ENCODE measurements at places on chromosomes 5 and 9.
A peak's percentile ranks its signal among the peaks of the same experiment; 100 is the strongest.

DNA sequence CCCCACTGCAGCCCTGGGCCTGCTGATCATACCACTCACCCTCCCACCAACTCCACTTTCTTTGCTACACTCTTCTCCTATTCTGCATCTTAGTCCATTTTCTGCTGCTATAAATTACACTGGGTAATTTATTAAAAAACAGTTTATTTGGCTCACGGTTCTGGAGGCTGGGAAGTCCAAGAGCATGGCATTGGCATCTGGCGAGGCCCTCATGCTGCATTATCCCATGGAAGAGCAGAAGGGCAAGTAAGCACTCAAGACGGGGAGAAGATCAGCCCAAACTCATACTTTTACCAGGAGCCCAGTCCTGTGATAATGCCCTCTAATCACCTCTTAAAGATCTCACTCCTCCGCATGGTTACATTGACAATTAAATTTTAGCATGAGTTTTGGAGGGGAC, 9.4 kb downstream of the GLIPR2 start:
- no peak for DNase-seq

- no peak for DNase-seq
Observed at GRCh38 chr5:540071-540905, 16.0 kb upstream of the SLC9A3 start.

GRCh38 chr9:23941051-23941450, 115.0 kb upstream of the ELAVL2 start:
- DNase-seq = no peak

DNA sequence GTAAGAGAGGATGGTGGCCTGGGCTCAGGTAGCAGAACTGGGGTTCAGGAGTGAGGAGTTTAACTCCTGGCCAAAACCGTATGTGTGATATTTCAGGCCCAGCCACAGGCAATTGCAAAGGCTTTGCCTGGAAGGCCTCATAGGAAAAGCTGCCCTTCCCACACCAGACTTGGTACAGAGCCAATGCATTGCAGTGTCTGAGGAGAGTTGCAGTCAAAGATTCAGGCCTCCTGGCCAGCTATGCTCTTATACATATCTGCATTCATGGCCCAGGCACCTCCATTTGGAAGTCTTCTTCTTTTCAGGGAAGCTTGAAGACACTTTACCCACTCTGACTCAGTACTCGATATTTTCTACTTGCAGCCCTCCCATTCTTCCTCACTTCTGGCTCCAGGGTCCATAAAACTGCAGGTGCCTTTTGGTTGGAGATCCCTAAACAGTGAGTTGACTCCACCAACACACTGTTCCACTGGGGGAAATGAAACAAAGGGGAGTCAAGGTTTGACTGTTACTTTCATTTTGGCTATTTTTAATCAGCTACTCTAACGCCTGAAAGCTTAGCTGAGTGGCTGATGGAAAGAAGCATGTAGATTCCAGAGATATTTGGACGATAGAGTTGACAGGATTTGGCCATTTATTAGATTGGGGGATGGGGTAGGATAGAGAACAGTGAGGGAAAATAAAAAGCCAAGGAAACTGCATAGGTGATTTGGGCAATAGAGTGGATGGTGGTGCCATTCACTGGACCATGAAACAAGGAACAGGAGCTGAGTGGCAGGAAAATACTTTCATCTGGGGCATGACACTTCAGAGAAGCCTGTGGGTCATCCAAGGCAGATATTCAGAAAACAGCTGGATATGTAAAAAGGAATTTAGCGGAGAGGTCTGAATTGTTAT, 30.6 kb upstream of the IL33 start:
- no peak for DNase-seq

DNA sequence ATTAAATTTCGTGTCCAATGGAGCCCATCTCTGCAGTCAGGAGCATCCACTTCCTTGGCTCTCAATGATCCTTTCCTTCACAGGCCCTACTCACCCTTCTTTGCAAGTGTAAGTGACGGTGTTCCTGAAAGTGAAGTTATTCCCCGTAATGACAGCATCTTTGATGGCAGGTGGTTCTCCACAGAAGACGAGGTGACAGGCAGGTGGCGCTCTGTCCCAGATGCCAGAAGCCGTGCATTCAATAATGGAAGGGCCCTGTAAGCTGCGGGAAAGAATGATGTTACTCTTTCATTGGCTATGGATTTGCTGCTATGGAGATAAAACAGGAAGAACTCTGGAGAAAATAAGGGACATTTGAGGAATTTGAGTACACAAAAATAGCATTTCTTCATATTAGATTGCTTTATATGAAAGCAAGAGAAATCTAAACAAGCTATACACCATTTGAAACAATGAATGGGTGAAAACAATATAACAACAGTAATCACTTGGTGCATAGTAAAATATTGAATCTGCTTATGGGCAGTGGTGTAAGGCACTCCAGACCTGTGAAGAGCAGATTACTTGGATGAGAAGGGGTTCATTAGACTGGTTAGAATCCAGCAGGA, 89.9 kb upstream of the TXNDC8 start:
- peak; percentile 35 for DNase-seq

- DNase-seq = no peak
Observed at GRCh38 chr9:18722882-18723281, 248.9 kb downstream of the ADAMTSL1 start.

Data from SW 1271 (cell line).